Fibroblast of skin of left biceps (primary cell): ENCODE measurements at places on chromosomes 3 and 15.

- DNase-seq, result peak; percentile 59
These were observed 4.8 kb upstream of the CDAN1 start for GRCh38 chr15:42741710-42742109.

- peak; percentile 41 for DNase-seq
These were observed at the start of gene SLC25A38 for GRCh38 chr3:39383045-39383880. SLC25A38 (plus strand) TSS chr3:39383370; CDS start chr3:39383725, 355 bp downstream.

DNA sequence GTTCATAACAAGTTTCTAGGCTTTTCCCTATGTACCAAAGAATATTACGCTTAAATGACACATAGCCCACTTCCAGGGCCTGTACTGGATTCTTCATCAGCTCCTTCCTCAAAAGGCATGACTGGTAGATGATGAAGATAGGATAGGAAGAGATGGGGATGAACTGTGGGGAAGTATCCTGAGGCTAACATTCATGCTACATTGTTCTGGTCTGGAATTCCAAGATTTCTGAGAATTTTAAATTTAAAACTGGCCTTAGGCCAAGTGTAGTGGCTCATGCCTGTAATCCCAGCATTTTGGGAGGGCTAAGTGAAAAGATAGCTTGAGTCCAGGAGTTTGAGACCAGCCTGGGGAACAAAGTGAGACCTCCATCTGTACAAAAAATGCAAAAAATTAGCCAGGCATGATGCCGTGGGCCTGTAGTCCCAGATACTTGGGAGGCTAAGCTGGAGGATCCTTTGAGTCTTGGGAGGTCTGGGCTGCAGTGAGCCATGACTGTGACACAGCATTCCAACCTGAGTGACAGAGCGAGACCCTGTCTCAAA, 160.1 kb upstream of the PLAAT1 start:
- DNase-seq, result no peak

DNA sequence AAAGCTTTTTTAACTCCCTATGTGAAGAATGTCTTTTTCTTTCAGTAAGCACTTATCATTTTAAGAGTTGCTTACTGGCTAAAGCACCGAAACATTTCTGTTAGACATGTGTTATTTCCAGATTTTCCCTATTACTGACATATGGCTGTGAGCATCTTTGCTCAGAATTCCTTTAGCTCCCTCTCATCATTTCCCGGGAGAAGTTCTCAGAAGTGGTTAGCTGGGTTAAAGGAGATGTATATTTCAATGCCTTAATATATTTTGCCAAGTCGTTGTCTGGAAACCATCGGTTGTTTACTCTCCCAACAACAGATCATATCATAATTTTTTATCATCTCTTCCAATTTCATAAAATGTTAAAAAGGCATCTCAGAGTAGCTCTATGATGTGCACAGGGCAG, 396.5 kb downstream of the OCA2 start:
- DNase-seq, result peak; percentile 53

DNA sequence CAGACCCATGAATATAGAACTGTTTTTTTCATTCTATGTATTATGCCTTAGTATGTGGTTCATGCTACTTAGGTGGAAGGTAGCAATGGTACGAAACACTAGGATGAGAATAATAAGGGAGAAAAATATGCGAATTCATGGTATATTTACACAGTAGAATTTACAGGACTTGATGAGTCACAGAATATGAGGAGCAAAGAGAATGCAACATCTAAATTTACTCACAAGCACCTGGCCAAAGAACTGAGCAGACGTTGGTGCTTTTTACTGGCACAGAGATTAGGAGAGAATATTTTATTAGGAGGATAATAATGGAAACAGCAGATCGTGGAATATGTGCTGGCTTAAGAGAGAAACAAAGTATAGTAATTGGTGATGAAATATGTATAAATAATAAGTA, 785.4 kb upstream of the ROBO1 start:
- no peak for DNase-seq

GRCh38 chr3:139295040-139295439, 48.8 kb upstream of the MRPS22 start:
- no peak for DNase-seq

GRCh38 chr3:73503781-73504180, 121.0 kb downstream of the PDZRN3 start:
- DNase-seq, result no peak

- peak; percentile 97 for DNase-seq
These were observed 15.8 kb downstream of the ST3GAL6 start for GRCh38 chr3:98778852-98779413.

DNA sequence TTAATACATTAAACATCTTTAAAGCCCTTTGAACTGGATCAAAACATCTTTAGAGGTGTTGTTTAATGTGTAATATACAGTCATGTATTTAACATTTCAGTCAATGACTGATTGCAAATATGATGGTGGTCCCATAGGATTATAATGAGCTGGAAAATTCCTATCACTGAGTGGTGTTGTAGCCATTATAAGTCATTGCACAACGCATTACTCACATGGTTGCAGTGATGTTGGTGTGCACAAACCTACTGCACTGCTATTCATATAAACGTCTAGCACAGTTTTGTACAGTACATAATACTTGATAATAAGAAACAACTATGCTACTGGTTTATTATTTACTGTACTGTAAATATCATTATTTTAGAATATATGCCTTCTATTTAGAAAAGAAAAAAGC, 75.6 kb downstream of the DTWD1 start:
- DNase-seq, result peak; percentile 58

DNA sequence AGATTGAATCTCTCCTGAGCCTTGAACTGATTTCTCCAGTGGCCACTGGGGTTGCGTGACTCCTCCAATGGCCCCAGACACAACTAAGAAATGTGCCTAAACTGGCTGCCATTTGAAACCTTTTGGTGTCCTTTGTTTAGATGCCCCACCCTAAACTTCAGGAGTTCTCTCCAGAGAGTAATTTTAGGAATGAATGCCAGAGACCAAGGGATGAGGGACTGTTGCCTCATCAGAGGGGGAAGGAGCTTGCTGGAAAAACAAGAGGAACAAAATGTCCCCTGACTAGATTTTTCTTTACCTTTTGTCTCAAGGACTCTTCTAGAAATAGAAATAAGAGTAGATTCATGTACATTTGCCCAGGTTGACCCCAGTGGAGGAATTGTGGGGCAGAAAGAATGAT, 8.1 kb upstream of the ADPRH start:
- no peak for DNase-seq

- DNase-seq, result no peak
These were observed 258.4 kb downstream of the CHL1 start for GRCh38 chr3:454986-455385.

DNA sequence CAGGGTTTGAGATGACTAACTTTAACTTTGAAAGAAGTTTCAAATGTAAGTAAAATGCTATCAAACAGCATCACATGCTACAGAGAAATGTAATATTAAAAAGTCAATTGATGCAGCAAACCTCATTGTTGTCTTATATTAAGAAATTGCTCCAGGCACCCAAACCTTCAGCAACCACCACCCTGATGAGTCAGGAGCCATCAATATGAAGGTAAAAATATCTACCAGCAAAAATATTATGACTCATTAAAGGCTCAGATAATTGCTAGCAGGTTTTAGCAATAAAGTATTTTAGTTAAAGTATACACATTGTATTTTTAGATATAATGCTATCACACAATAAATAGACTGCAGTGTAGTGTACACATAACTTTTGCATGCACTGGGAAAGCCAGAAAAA, 746.3 kb downstream of the ZPLD1 start:
- no peak for DNase-seq

GRCh38 chr15:35078221-35078915, 6.7 kb downstream of the NANOGP8 start:
- DNase-seq, result peak; percentile 18

- DNase-seq, result no peak
These were observed 13.4 kb upstream of the KLF15 start for GRCh38 chr3:126370606-126371005.

DNA sequence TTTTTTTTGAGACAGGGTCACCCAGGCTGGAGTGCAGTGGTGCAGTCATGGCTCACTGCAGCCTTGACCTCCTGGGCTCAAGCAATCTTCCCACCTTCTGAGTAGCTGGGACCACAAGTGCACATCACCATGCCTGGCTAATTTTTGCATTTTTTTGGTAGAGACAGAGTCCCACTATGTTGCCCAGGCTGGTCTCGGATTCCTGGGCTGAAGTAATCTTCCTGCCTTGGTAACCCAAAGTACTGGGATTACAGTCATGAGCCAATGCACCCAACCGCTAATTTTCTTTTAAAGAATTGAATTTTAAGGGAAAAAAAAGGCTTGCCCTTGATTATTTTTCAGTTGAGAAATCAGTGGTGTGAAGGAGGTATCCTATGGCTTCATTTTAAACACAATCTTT, 334.0 kb downstream of the SOX2 start:
- no peak for DNase-seq

DNA sequence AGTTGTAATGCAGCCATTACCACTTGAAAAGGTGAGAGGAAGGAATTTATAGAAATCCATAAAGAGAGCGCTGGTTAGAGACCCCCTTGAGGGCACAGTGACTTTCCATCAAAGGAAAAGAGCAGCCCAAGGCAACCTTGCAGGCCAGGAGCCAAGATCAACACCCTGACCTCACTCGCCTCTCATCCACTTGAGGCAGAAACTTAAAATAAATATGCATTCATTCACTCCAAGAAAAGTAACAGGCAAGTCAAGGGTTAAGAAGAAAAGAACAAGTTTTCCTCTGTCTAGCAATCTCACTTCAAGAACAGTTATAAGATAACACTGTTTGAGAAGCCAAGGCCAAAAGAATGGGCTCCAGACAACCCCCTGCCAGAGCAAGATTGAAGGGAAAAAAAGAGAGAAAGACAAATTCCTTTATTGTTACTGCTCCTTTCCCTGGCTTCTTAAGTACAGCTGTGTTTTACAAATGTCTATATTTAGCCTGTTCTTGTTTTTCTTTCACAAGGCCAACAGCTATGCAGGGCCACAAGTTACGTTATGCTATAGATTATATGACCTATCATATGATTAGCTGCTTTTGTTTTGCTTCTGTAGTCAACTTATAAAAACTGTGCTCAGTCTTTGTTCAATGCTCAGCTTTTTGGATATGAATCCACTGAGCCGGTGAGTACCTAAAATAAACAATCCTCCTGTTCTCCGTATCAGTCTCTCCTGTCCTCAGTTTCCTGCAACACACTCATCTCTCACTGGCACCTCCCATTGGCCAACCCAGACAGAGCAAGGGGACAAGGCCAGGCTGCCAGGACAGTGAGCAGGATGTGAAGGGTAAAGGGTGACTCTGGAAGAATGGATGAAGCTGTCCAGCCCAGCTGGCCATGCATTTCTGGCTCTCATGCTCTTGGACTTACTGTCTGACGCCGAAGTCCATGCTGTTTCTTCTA, 15.8 kb upstream of the SSUH2 start:
- peak; percentile 28 for DNase-seq

DNA sequence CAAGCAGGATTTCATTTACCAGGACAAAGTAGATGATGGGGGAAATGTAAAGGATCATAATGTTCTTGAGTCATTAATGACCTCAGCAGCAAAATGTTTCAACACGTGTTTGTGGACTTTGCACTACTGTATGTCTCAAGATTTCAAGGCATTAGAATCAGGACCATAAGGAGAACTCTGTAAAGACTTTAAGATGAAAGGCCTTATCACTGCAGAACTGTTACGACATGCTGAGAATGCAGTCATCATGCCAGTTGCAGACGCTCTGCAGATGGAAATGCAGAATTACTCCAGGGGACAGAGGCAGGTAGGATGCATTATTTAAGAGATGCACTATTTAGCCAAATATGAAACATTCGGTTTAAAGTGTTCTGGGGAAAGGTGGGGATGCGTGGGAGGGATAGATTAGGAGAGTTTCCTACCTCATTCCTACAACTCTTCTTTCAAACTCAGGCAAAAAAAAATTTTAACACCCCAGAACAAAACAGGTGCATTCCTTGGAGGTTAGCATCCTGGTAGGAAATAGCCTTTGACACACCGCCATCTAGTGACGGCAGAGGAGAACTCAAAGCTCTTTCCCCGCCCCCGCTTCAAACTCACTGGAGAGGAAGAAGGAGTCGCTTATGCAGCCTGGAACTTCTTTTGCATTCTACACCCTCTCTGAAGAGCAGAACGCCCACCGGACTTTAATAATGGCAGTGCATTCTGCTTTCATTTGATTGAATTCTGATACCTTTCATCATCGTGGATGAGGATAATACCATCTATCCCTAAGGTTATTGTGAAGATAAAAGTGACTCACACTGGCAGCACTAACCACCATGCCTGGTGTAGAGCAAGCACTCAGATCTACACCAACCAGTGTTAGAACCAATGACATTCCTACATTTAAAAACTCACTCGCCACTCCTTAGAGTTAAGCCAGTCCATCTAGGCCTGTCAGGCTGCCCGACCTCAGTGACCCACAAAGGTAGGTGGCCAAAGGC, 43.1 kb upstream of the TOPAZ1 start:
- peak; percentile 33 for DNase-seq

DNA sequence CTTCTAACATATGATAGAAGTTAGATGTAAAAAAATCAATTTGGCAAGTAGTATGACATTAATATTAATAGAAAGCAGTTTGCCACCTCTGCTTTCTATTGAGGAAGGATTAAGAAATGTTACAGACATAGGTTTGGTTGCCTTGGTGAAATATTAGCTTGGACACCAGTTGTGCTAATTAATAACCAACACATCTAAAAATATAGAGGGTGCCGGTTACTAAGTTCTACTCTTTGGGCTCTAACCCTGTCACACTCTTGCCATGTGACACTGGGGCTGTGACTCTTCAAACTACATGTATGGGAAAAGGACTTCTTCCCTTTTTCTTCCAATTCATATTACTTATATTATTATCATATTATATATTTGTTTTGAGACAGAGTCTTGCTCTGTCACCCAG, 64.4 kb downstream of the TRIM71 start:
- DNase-seq, result no peak

DNA sequence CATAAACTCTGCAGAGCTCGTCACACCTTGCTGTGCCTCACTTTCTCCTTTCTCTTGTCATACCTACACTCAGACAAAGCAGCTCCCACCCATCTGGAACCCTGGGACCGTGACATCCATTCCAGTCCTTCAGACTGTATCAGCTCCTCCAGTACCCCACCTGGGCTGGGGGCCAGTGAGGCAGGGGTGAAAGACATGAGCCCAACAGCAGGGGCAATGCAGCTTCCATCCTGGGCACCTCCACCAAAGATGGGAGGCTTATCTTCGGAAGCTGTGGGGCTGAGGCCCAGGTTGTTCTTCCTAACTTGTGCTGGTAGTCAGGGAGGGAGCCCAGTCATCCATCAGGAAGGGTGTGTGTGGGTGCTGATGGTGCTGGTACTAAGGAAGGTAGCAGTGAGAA, 109.2 kb downstream of the EEFSEC start:
- no peak for DNase-seq

DNA sequence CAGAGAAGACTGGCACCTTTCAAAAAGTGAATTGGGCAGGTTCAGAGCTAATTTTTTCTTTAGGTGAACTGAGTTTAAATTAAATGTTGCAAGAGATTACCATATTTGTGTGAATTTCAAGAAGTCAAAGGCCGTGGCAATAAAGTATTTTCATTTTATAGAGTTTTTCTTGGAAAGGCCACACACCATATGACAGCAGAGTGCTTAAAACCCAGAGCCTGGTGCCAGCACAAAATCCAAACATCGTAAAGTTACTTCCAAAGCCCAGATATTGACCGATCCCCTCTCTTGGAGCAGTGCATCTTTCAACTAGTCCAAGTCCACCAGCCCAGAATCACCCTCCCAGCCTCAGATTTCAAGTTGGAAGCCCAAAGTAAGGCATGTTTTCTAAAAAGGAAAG, 164.5 kb downstream of the VGLL4 start:
- DNase-seq, result no peak
